Fibroblast of the aortic adventitia (primary cell): ENCODE measurements at places on chromosomes 2 and 18.

DNA sequence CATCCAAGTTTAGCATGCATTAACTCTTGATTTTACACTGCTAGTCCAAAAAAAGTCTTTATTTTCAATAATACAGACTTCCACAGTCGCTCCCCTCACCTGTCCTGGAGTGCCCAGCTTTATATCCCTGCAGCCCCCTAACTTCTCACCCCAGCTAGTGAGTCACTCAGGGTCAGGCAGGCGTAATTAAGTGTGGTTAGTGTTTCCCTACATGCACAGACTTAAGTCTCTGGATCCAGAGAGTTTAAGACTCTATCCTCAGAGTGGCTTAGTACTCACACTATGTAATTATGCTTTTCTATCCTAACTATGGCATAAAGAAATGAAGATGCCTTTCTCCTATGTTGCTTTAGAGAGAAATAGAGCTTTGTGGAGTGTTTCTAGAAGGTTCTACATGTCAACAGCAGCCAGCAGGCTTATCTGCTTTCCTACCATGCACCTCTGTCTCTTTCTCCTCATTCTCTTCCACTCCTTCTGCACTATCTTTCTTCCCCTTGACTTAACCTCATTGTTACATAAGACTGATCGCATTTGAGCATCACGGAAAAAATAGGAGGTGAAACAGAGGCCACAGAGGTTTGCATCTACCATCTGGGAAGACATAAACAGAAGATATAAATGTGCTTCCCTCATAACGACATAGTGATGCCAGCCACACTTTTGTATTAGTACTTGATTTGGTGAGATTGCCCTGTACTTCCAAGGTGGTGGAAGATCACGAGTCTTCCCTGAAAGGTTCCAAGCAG lies 34.4 kb upstream of the PMAIP1 start:
- DNase-seq = no peak

DNA sequence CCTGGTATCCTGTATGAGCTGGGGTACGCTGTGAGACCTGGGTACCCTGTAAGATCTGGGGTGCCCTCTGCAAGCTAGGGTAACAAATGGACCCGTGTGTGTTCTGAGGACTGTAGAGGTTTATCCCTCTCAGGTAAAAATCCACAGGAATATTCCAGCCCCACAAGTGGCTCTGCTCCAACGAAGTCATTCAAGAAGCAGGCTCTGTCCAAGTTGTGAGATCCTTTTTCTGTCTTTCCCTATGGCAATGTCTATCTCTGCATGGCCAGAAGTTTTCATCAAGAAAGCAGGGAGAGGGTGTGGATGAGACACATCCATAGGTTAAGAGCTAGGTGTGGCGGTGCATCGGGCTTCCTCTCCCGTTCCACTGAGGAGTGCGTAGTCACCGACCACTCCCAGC lies 43.0 kb downstream of the PTGR3 start:
- DNase-seq = no peak

- no peak for DNase-seq
These were observed 50.1 kb upstream of the TCF7L1 start for GRCh38 chr2:85083092-85083491.

DNA sequence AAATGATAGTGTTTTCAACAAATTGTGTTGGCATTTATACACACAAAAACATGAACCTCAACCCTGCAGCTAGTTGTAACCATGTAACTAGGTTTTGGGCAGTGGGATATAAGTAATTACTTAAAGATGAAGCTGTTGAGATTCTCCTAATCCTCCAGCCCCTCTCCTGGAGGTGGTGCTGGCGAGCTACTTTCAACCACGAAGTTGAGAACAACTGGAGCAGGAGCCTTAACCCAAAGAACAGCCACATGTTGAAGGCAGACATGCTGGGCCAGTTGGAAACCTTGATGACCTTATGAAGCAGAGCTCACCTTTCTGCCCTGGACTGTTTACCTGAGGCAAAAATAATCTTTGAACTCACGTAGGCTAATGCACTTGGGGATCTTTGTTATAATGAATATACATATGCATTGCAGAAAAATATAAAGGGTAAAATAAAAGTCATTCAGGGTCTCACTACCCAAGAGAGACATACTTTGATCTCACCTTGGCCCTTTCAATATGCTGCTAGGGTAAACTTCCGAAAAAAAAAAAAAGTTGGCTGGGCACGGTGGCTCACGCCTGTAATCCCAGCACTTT lies 89.6 kb upstream of the NPAS2 start:
- peak; percentile 85 for DNase-seq

- no peak for DNase-seq
These were observed 37.4 kb downstream of the PDIA6 start for GRCh38 chr2:10775021-10775780.
